ENCODE measurements at places on chromosomes 5 and 9.

DNA sequence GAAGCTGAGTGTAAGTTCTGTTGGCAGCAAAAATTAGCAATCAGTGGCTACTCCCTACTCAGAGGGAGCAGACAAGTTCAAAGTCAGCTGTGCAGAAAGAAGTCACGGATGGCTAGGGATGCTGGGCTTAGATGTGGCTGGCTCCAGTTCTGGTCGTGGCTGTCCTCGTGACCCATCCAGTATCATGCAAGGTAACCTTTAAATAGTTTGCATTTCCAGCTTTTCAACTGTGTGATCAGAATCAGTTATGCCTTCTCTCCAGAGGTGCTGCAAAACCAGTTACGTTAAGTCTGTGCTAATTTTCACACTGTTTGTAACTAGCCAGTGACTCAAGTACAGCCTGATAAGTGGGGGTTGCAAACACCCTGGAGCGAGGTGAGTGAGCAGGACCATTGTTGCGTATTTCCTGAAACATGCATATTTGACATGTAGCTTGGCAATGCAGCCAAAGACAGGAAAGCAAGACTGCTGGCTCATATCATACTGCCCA is 302.4 kb downstream of the ATPSCKMT start:
- DNase-seq: no peak

GRCh38 chr9:130842545-130842944 is 7.5 kb downstream of the ABL1 start:
- no peak for DNase-seq

- no peak for DNase-seq
These were observed 54.7 kb downstream of the RASA1 start for GRCh38 chr5:87322381-87322780.

DNA sequence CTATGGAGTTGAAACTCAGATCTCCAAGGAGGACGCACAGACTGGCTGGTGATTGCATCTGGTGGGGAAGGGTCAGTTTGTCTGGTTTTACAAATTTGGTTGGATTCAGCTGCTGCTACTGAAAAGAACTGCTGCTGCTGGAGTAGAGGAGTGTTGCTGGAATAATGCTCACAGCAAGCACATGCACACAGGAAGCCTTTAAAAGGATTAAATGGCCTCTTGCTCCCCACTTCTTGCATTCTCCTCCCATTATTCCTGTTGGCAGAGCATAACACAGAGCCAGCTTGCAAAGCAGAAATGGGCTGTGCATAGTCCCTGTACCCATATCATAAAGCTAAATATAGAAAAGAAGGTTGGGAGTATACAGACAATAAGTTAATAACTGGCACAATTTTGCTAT is 16.6 kb downstream of the ZNF474 start:
- DNase-seq: no peak
